ENCODE measurements at places on chromosomes 3 and 15. TPM values are rescaled to one million over a fixed set of nuclear protein-coding genes. Genes with fewer than 3 reads are reported as not detected.

The ACAN gene
- total RNA-seq, result not detected

The SLC2A2 gene
- total RNA-seq, result not detected

The EBLN2 gene
- total RNA-seq, result 10.8 TPM

The C3orf20 gene
- 0.15 TPM for total RNA-seq

The CHL1 gene
- 40.3 TPM for total RNA-seq

The MCTP2 gene
- total RNA-seq, result 25.9 TPM

The PPIB gene
- total RNA-seq, result 239 TPM

GRCh38 chr3:155161640-155162292, 81.6 kb downstream of the MME start:
- H3K36me3 ChIP-seq, result no peaks in the 10 kb centered on the region
- H3K27me3 ChIP-seq, result no peaks in the 10 kb centered on the region
- DNase-seq, result no peak

DNA sequence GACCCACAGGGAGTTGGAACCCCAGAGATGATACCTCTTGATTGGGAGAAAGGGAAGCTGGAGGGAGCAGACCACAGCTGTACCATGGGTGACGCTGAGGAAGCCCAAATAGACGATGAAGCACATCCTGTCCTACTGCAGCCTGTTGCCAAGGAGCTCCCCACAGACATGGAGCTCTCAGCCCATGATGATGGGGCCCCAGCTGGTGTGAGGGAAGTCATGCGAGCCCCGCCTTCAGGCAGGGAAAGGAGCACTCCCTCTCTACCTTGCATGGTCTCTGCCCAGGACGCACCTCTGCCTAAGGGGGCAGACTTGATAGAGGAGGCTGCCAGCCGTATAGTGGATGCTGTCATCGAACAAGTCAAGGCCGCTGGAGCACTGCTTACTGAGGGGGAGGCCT, 201.1 kb downstream of the AKAP13 start:
- H3K4me3 ChIP-seq, result peak overlapping the region; percentile 28
- no peaks in the 10 kb centered on the region for H3K36me3 ChIP-seq
- peak overlapping the region; percentile 80 for H3K27ac ChIP-seq
- no peaks in the 10 kb centered on the region for H3K4me1 ChIP-seq
- DNase-seq, result no peak
- H3K27me3 ChIP-seq, result no peaks in the 10 kb centered on the region

GRCh38 chr15:40192942-40193341, 32.1 kb downstream of the BUB1B start:
- H3K4me3 ChIP-seq, result no peak overlapping the region
- no peaks in the 10 kb centered on the region for H3K36me3 ChIP-seq
- H3K4me1 ChIP-seq, result no peaks in the 10 kb centered on the region
- H3K27ac ChIP-seq, result no peak overlapping the region

GRCh38 chr3:21694506-21694905, 56.5 kb downstream of the ZNF385D start:
- DNase-seq, result no peak
- no peaks in the 10 kb centered on the region for H3K27me3 ChIP-seq
- no peaks in the 10 kb centered on the region for H3K36me3 ChIP-seq

- H3K27me3 ChIP-seq, result no peaks in the 10 kb centered on the region
- no peak overlapping the region for H3K4me3 ChIP-seq
- H3K36me3 ChIP-seq, result no peaks in the 10 kb centered on the region
- H3K27ac ChIP-seq, result no peak overlapping the region
These were observed 23.0 kb downstream of the PPM1L start for GRCh38 chr3:160779040-160779439.

DNA sequence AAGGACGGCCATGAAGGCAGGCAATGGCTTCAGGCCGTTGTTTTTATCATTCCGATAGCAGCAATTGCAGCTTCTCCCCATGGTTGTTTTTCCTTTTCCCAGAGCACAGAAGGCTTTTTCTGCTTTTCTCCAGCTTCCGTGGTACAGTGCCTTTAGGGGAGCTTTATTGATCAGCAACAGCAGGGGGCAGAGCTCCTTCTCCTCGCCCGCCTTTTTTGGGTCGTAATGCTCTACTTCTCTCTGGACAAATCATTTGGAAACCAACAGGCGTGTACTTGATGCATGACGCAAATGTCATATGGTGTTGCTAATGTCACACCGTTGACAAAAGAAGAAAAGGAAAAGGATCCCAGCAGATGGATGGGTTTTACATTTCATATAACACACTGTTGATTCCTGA, 79.7 kb upstream of the SNRK start:
- H3K27ac ChIP-seq, result no peak overlapping the region
- H3K4me1 ChIP-seq, result no peaks in the 10 kb centered on the region
- H3K4me3 ChIP-seq, result no peak overlapping the region
- DNase-seq, result no peak
- H3K27me3 ChIP-seq, result no peaks in the 10 kb centered on the region
- H3K36me3 ChIP-seq, result no peaks in the 10 kb centered on the region

DNA sequence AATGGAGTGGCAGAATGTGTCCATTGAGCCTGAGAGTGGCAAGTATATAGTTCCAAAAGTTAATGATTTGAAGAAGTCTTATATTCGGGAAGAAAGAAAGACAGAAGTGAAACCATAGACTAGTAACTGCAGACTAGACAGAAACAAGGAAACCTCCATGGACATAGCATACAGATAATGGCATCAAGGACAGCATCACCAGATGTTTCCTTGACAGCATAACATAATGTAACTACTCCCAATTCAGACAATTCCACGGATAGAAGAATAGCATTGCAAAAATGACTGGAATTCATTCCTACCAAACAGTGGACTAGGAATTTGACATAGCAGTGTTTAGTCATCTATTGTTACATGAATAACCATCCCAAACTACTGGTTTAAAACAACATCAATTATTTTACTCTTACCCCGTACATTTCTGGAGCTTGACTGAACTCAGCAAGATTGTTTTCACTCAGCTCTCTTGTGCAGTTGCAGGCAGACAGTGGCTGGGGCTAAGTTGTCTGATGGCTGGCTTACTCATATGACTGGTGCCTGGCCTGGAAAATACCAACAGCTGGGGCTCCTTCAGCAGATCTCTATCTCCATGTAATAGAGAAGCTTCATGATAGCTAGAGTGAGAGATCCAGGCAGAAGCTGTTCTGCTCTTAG, 109.7 kb upstream of the GADL1 start:
- DNase-seq, result no peak
- no peak overlapping the region for H3K27ac ChIP-seq
- no peaks in the 10 kb centered on the region for H3K4me1 ChIP-seq
- H3K4me3 ChIP-seq, result no peak overlapping the region
- H3K27me3 ChIP-seq, result no peaks in the 10 kb centered on the region
- no peaks in the 10 kb centered on the region for H3K36me3 ChIP-seq

DNA sequence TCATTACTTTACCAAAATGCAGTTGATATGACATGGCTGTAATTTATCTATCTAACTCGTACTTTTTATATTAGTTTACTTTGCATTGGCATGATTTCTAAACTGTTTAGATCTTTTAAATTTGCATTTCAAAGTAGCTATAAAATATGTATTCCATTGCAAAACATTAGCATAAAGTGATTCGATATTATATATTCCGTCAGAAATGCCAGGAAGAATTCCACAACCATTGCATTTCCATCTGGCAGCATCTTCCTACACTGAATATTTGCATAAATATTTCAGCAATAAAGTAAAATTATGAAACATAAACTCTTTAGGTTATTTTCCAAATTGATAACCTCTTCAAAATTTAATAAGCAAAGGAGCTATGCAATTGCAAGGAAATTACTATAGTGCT, 546.6 kb downstream of the MFSD1 start:
- no peaks in the 10 kb centered on the region for H3K27me3 ChIP-seq
- no peaks in the 10 kb centered on the region for H3K4me1 ChIP-seq
- DNase-seq, result no peak

DNA sequence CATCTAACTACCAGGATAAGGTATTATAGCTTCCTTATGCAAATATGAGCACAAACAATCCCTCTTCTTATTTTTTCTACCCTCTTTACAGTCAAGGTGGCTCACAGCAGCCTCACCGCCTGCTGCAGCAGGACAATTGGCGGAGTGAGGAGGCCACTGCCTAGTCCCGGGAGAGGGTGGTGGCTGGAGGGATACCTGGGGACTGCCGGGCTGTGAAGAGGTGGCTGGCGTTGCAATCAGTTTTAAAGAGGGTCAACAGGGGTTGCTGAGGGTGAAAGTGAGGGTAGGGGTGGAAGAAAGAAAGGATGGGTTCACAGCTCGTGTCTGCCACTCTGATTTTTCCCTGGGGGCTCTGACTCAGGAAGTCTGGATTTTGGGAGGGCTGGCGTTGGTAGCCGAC, 105.1 kb upstream of the SLC6A6 start:
- no peaks in the 10 kb centered on the region for H3K27me3 ChIP-seq
- no peak overlapping the region for H3K4me3 ChIP-seq
- H3K4me1 ChIP-seq, result no peaks in the 10 kb centered on the region
- H3K27ac ChIP-seq, result peak overlapping the region; percentile 85
- H3K36me3 ChIP-seq, result no peaks in the 10 kb centered on the region

DNA sequence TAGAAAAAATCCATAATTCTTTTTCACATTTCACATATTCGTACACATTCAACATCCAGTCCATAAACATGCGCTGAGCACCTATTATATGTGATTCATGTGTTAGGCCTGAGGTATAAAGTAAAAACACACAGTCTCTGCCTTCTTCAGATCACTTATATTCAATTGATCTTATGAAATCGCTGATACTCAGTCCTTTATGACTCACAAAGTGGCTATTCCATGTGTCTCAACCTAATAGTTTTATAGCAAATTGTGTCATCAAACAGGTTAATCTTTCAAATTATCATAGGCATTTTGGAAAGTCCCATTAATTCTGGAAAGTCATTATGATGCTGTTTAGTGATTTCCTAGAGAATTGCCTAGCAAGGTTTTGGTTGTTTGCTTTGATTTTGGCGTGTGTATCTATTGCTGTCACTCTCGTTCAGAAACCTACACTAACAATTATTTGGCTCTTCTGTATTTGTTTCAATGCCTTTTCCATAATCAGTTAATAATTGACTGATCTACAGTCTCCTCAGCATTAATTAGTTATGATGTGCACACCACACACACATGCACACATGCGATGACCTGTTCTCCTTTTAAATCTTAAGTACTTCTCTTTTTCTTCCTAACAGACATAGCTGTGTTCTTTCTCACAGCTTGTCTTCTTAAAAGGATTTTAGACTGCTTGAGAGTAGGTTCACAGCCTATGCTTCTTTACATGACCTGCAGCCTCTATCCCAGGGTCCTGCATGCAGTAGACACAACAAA, 353.1 kb downstream of the MECOM start:
- H3K27ac ChIP-seq, result no peak overlapping the region
- no peaks in the 10 kb centered on the region for H3K4me1 ChIP-seq
- no peak for DNase-seq
- no peaks in the 10 kb centered on the region for H3K27me3 ChIP-seq
- no peaks in the 10 kb centered on the region for H3K36me3 ChIP-seq

GRCh38 chr3:141853081-141853601, 23.3 kb upstream of the ATP1B3 start:
- no peaks in the 10 kb centered on the region for H3K4me1 ChIP-seq
- no peaks in the 10 kb centered on the region for H3K36me3 ChIP-seq
- H3K4me3 ChIP-seq, result no peak overlapping the region
- no peaks in the 10 kb centered on the region for H3K27me3 ChIP-seq
- H3K27ac ChIP-seq, result peak overlapping the region; percentile 12
- DNase-seq, result no peak

GRCh38 chr3:147408188-147409100, 721 bp upstream of the ZIC1 start:
- H3K36me3 ChIP-seq, result no peaks in the 10 kb centered on the region
- peaks cover 15% of the 10 kb centered on the region for H3K27me3 ChIP-seq
- no peak overlapping the region for H3K4me3 ChIP-seq
- no peak for DNase-seq
- peaks cover 9% of the 10 kb centered on the region for H3K4me1 ChIP-seq
- no peak overlapping the region for H3K27ac ChIP-seq

DNA sequence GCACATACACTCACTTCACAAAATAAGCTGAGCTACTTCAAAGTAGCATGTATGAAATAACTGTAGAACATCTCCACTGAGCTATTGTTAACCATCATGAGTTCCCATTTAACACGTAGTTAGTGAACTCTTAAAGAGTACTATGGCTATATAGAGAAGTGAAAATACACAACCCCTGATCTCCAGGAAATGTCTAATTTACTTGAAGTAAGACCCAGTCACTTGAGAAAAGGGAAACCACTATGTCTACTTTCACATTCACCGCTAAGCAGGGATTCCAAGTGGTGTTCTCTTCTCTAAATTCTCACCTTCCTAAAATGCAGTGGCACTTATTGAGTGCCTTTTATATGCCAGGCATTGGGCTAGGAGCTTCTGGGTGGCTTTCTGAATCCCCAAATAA, 35.0 kb upstream of the COLQ start:
- H3K4me3 ChIP-seq, result no peak overlapping the region
- H3K27me3 ChIP-seq, result no peaks in the 10 kb centered on the region
- no peaks in the 10 kb centered on the region for H3K4me1 ChIP-seq
- H3K36me3 ChIP-seq, result no peaks in the 10 kb centered on the region

GRCh38 chr3:4687167-4687566, 194.0 kb downstream of the ITPR1 start:
- H3K4me1 ChIP-seq, result no peaks in the 10 kb centered on the region
- no peak overlapping the region for H3K4me3 ChIP-seq
- no peaks in the 10 kb centered on the region for H3K36me3 ChIP-seq
- peak overlapping the region; percentile 16 for H3K27ac ChIP-seq
- DNase-seq, result no peak

DNA sequence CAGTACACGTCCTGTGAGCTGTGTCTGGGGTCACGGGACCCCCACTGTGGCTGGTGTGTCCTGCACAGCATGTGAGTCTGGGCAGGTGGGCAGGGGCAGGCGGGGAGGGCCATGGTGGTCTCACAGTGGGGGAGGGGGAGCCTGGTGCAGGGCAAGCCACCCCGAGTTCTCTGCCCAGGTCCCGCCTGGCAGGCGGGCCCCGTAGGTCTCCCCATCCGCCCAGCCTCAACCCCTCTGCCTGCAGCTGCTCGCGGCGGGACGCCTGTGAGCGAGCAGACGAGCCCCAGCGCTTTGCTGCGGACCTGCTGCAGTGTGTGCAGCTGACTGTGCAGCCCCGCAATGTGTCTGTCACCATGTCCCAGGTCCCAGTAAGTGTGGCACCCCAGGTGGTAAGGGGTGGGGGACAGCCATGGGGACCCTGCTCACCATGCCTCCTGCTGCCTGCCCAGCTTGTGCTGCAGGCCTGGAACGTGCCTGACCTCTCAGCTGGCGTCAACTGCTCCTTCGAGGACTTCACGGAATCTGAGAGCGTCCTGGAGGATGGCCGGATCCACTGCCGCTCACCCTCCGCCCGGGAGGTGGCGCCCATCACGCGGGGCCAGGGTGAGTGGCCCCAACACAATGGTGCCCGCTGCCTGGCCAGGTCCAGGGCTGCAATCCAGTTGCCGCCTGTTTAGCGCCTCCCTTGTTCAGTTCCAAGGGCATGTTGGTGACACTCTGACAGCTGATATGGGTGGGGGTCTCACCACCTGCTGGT, 21.9 kb downstream of the PLXNA1 start:
- peaks cover 15% of the 10 kb centered on the region for H3K4me1 ChIP-seq
- H3K36me3 ChIP-seq, result no peaks in the 10 kb centered on the region
- H3K4me3 ChIP-seq, result no peak overlapping the region
- no peaks in the 10 kb centered on the region for H3K27me3 ChIP-seq
- H3K27ac ChIP-seq, result peak overlapping the region; percentile 93

- DNase-seq, result no peak
- no peak overlapping the region for H3K27ac ChIP-seq
- H3K36me3 ChIP-seq, result no peaks in the 10 kb centered on the region
- H3K27me3 ChIP-seq, result no peaks in the 10 kb centered on the region
- no peaks in the 10 kb centered on the region for H3K4me1 ChIP-seq
- H3K4me3 ChIP-seq, result no peak overlapping the region
These were observed 163.8 kb upstream of the CMC1 start for GRCh38 chr3:28077572-28077971.
